ENCODE measurements at places on chromosomes 2 and 18.

- DNase-seq, result no peak
Observed at GRCh38 chr2:241774419-241775222, 2.0 kb upstream of the GAL3ST2 start.

- no peak for DNase-seq
Observed at GRCh38 chr2:40030456-40030975, 251.5 kb upstream of the THUMPD2 start.

- no peak for DNase-seq
Observed at GRCh38 chr2:229342376-229342775, 71.3 kb upstream of the PID1 start.

DNA sequence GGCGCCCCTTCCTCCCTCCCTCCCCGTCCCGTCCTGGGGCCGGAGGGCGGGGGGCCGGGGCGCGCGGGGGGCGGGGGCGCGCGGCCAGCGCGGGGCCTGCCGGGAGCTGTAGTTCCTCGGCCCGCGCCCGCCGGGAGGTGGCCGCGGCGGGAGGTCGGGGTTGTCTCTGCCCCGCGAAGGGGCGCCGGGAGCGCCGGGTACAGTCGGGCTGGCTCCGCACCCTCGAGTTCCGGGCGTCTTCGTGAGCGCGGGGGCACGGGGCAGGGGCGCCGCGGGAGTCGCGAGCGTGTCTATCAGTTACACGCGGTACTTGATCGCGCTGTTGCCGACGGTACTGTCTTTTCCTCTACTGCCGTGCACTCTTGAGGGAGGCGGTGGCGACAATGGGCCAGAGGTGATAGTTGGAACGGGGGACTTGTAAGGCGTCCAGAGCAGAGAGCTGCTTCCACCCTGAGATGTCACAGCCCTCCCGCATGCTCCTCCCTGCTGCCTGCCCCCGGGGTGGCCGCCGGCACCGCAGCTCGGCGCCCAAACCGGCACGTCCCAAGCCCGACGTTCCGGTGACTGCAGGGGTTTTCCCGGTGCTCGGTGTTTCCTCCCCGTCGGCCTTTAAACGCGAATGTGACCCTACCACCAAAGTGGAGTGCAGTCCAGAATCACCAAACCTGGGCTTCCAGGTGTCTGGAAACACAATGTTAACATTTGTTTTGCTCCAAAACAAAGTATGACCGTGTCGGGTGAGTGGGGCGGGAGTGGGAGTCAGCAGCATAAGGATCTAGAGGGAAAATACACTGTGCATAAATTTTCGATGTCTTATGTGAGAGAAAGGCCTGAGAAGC, at the start of gene PRKD3:
PRKD3 (minus strand) TSS at position 48 of the 839 bp plus-strand sequence. CDS start 8,309 bp downstream, outside the sequence.
- DNase-seq, result peak; percentile 57

GRCh38 chr2:112301171-112301584, 25.8 kb downstream of the ZC3H6 start:
- DNase-seq, result no peak

DNA sequence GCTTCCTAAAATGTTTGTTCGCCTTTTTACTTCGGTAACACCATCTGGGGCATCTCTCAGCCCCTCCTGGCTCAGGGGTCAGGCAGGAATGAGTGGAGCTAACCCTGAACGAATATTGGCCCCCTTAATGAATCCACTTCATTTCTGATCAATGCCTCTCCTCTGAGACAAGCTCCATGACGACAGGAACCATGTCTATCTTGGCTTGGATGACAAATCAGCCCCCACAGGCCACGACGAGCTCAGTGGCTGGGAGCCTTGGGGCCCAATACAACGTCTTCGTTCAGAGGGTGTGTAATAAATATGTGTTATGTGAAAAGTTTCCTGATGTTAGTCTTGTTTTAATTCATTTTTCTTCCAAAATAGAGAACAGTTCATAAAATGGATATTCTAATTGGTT, 133.0 kb downstream of the COL6A3 start:
- no peak for DNase-seq

- peak; percentile 44 for DNase-seq
Observed at GRCh38 chr2:105329561-105330495, at the start of gene TGFBRAP1. Gene TGFBRAP1 (minus strand): TSS chr2:105329735. CDS start chr2:105308301, 21,434 bp downstream.

DNA sequence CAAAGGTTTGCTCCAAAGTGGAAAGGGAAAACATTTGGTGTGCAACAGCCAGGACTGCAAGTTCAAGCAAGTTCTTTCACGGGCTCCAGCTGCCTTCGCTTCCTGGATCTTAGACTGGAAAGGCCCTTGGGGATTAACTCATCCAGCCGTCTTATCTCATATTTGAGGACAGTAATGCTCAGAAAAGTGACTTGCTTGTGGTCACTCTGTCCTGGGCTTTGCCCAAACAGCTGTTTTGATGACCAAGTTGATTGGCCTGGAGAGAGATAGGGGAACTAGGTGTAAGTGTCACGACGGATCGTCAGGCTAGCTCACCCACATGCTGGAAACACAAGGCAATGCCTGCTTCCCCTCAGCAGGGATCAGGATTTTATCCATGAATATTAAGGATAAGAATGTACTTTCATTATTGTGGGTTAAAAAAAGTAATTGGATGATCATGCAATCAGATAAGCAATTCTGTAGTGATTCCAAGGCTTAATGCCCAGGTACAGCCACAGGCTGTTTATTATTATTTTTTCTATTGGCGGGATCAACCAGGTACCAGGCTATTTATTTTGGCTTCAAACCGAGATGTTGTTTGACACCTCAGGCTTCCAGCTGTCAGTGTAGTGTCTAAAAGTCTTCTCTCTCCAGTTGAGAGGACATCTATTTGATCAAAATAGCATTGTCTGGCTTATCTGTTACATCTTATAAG, 162.5 kb upstream of the EPAS1 start:
- DNase-seq, result no peak

DNA sequence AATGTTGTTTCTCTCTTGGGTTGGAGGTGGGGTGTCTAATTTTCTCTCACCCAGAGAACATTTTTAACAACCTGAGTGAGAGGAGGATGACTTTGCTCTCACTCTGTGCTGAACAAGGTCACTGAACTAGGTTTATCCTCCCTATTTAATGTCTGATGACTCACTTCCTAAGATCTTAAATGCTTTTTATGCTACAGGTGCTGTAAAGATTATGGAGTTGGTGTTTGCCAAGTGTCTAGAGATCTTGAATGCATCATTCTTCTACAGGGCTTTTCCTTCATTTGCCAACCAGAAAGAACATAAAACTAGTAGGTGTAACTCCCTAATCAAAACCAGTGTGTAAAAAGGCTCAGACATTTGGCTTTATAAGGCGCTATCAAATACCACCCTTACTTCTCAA, 350.5 kb upstream of the ETAA1 start:
- no peak for DNase-seq

- DNase-seq, result peak; percentile 68
Observed at GRCh38 chr2:8514796-8515758, 166.8 kb upstream of the ID2 start.

DNA sequence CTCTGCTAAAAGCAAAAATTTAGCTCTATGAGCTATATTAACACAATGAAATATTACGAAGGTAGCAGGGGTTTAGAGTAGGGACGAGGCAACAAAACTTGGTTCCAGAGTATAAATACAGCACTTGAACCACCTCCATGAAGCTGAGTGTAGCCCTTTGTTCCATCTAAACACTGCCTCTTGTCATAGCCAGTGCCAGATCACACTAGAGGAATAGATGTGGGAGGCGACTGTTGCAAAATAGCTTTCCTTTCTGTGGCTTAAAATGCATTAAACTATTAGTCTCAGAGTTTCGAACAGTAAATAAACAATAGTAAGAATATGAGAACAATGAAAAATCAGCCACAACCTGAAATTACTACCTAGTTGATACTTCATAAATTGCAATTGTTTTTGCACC, 29.8 kb downstream of the PIEZO2 start:
- DNase-seq, result no peak

- no peak for DNase-seq
Observed at GRCh38 chr2:196989496-196989895, 63.0 kb upstream of the PGAP1 start.

All from CD8-positive, alpha-beta memory T cell (primary cell).